ENCODE measurements at places on chromosomes 2 and 18.

DNA sequence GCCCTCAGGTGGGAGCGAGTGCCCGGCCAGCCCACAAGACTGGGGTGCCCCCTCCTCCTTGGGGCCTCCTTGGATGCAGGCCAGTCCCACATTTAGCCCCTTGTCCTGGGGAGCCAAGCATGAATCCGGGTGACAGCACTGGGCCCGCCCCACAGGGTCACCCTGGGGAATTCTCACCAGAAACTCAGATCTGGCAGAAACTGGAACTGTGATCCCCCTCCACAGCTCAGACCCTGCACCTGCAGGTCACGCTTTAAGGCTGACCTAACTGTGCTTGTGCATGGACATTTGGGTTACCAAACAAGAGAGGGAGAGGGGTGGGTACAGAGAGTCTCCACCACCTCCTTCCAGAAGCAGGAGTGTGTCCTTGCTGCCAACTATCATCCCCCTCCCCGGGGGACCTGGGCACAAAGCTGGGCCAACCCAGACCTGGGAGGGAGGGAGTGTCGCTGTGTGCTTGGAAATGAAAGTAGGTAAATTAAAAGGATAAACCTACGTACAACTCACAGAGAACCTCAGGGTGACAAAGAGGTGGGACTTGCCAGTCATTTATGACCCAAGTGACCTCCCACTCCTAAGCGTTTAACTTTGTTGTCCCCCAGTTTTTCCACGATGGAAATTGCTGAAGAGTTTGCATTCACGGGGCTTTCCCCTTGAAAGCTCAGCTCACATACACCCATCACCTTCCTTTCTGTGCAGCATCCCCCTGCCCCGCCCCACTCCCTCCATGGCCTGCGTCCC is 9.1 kb downstream of the ITM2C start:
- no peak for DNase-seq

DNA sequence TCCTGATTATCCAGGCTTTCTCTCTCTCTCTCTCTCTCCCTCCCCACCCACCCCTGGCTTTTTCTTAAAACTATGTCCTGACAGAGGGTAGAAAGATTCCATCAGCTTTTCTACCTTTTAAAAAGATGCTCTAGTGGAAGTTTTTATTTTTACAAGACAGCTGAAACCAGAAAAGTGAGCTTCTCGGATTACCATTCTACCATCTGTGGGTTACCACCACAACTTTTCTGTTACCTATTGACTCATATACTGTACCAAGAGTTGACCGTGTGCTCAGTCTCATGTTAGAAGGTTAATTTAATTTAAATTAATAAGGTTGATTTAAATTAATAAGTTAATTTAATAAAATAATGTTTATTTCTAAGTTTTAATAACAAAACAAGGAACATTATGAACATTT is 137.6 kb downstream of the UPP2 start:
- DNase-seq = no peak

GRCh38 chr2:36516136-36516870 is 81.7 kb downstream of the FEZ2 start:
- DNase-seq = peak; percentile 63

- no peak for DNase-seq
Observed at GRCh38 chr2:28547906-28548600, 52.2 kb downstream of the PLB1 start.

DNA sequence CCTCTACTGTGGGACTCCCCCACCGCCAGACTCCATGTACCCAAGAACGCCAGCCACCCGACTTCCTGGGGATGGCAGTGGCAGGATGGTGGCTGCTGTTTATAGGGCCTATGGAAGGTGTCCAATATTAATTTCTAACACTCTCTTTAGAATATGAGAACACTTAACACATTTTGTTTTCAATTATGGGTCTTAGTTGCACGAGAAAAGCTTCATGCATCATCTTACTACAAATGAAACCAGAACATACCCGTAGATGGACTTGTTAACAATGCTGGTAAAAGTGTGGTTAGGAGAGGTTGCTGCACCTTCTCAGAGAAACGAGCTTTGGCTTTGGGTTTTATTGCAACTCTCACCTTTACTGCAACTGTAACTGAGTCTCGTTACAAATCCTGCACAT is 335.6 kb upstream of the ID2 start:
- no peak for DNase-seq

GRCh38 chr2:8850845-8851487 is 13.6 kb upstream of the KIDINS220 start:
- no peak for DNase-seq

- DNase-seq = no peak
Observed at GRCh38 chr18:63619661-63620060, 24.4 kb downstream of the SERPINB4 start.

- no peak for DNase-seq
Observed at GRCh38 chr2:132581591-132581990, 88.4 kb downstream of the LYPD1 start.

DNA sequence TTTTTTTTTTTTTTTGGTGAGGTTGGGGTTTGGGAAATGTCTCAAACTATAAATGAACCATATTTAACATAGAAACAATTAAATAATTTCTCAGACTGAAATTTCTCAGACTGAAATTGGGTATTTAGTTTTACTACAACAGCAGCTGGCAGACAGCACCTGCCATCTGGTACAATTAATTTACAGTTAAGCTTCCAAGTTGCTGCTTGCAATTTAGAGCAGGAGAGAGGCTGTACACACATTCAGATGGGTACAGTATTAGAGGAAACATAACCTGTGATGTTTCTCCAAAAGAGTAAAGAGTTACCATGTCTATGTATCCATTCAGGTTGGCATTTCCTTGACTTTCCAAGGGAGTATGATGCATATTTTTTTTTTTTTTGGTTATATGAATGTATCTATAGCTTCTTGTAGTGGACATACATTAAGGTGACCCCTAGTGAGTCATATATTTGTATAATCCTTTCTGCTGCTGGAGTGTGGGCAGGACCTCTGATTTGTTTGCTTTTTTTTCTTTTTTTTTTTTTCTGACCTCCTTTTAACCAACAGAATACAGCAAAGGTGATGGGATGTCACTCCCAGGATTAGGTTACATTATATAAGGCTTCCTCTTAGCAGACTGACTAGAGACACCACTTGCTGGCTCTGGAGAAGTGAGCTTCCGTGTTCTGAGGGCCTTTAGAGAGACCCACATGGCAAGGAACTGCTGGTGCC is 201.7 kb downstream of the PTH2R start:
- DNase-seq = no peak

DNA sequence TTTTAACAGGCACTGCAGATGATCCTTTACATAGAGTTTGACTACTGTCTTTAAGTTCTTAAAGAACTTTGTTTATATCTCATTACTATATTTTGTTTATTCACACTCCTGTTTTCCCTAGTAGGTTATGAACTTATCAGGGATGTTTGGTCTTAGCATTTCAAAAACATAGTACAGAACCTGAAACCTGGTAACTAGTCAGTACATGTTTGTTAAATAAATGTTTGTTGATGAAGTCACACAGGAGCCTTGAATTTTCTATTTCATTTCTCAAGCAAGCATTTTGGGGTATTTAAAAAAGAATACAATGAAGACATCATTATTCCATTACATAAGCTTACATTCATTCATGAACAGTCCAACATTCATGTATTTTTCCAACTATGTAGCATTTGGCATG is 280.3 kb upstream of the ZSWIM2 start:
- DNase-seq = no peak

Measured in fibroblast of skin of left biceps (primary cell).